ENCODE measurements at places on chromosomes 5 and 9. TPM values are rescaled to one million over a fixed set of nuclear protein-coding genes. Genes with fewer than 3 reads are reported as not detected.

The PCDHGA2 gene
- total RNA-seq, result 7.7 TPM

The SLC6A19 gene
- total RNA-seq, result not detected

The RNF183 gene
- total RNA-seq, result not detected

The ANXA6 gene
- 165 TPM for total RNA-seq

The BTNL8 gene
- total RNA-seq, result 0.59 TPM

The TMEM252 gene
- not detected for total RNA-seq

The FOXD4L3 gene
- total RNA-seq, result not detected

The SPAG8 gene
- total RNA-seq, result 1.6 TPM

The OSMR gene
- total RNA-seq, result 28.6 TPM

The PSD2 gene
- total RNA-seq, result 0.19 TPM

The WDR31 gene
- total RNA-seq, result 2.3 TPM

The HAVCR1 gene
- total RNA-seq, result not detected

The DIRAS2 gene
- total RNA-seq, result 0.16 TPM

The CCT5 gene
- 88.4 TPM for total RNA-seq

The DHX29 gene
- total RNA-seq, result 17.5 TPM

The ZNF454 gene
- total RNA-seq, result 2.5 TPM

The CDH10 gene
- total RNA-seq, result 0.31 TPM

The C5orf52 gene
- not detected for total RNA-seq

The LOX gene
- total RNA-seq, result 11.6 TPM

Measured in right atrium auricular region (tissue), 2 donors.